ENCODE measurements at places on chromosomes 3 and 15.

GRCh38 chr3:12896063-12896985, 55.0 kb upstream of the RPL32 start:
- peak; percentile 75 for DNase-seq

GRCh38 chr3:11335056-11335608, 62.9 kb downstream of the ATG7 start:
- peak; percentile 42 for DNase-seq

- no peak for DNase-seq
Observed at GRCh38 chr3:194103505-194103904, 32.4 kb upstream of the HES1 start.

DNA sequence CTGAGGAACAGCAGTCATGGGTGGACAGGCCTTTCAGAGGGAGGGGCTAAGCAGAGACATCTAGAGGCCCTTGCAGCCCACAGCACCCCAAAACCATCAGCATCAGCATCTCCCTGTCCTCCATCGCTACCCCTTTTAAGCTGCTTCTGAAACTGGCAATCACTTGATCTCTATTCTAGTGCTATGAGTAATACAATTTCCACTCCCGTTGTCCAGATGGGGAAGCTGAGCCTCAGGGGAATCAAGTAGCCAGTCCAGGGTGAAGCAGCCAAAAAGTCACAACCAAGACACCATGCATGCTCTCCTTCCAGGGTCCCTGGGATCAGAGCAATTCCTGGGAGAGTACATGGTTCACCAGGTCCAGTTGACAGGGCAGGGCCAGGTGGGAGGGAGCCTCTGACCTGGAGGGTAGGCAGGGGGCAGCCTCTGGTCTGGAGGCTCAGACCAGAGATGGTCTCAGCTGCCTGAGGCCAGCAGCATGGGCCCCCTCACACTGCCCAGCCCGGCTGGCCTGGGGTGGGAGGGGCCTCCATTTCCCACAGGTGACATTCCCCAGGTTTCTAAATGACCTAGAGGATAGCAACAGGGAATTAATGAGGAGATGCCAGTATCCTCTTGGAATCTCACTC, 30.0 kb downstream of the KLHL25 start:
- peak; percentile 51 for DNase-seq

DNA sequence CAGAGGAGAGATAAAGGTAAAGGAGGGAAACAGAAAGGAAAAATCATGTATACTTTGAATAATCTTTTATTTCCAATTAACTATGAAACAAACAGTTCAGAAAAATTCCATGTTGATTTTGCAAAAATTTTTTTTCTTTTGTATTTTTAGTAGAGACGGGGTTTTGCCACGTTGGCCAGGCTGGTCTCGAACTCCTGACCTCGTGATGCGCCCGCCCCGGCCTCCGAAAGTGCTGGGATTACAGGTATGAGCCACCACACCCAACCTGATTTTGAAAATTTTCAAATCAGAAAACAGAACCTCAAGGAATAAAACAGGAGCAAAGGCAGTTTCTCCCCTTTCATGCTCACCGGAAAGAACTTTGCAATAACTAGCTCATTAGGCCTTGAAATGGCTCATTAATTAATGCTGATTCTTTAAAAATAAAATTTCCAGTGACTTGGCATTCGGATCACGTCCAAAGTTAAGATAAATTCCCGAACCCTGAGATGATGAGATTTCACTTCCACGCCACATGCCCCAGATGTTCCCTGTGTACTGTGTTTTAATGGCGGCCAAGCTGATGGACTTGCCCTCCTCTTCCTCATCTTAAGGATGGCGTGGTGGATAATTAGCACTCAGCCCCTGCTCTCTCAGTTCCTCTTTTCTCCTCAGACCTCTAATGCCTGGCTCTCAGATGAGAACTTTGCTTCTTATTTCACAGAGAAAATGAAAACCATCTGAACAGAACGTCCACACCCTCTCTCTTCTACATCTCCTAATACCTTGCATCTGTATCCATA, 10.8 kb downstream of the BCL2L10 start:
- no peak for DNase-seq

DNA sequence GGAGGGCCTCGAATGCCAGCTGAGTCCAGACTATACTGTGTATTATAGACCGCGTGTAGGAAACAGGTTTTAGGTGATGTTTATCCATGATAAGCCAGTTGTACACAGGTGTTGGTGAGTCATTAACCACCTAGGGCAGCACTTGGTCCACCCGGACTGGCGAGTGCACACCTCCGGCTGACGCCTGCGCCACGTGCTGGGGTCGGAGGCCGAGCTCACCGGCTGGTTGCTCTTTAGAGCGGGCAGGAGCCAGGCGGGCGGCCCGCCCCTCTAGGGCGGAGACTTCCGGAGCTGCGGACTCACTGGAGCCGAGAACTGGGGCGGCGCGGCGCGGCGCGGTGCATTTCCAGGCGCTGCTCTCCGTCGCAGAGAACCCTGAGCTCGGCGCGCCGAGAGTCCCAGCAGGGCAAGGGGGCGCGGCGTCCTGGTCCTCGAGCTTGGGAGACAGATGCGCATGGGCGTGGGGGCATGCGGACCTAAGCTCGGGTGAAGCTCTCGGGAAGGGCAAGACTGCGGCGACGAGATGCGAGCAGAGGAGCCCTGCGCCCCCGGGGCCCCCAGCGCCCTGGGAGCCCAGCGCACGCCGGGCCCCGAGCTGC, at the start of gene ESYT3:
Gene ESYT3 (plus strand): TSS at position 341 of the 599 bp plus-strand sequence. CDS start 183 bp downstream, at position 524.
- peak; percentile 93 for DNase-seq

DNA sequence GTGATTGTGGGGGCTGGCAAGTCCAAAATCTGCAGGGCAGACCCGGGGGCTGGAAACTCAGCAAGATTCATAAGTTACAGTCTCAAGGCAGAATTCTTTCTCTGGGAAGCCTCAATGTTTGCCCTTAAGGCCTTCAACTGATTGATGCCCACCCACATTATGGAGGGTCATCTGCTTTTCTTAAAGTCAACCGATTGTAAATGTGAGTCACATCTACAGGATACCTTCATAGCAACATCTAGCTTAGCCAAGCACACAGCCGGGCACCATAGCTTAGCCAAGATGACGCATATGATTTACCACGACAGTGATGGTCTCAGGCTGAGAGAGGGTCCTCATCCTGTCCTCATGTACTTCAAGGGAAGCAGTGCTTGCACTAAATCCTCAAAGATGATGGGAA, 43.5 kb downstream of the IDH2 start:
- DNase-seq = no peak

- no peak for DNase-seq
Observed at GRCh38 chr3:58055314-58055713, 47.1 kb downstream of the FLNB start.

GRCh38 chr15:28979208-28979841, 93.6 kb downstream of the APBA2 start:
- DNase-seq = no peak

GRCh38 chr3:143121241-143122088, 1.9 kb downstream of the CHST2 start:
- DNase-seq = peak; percentile 76

DNA sequence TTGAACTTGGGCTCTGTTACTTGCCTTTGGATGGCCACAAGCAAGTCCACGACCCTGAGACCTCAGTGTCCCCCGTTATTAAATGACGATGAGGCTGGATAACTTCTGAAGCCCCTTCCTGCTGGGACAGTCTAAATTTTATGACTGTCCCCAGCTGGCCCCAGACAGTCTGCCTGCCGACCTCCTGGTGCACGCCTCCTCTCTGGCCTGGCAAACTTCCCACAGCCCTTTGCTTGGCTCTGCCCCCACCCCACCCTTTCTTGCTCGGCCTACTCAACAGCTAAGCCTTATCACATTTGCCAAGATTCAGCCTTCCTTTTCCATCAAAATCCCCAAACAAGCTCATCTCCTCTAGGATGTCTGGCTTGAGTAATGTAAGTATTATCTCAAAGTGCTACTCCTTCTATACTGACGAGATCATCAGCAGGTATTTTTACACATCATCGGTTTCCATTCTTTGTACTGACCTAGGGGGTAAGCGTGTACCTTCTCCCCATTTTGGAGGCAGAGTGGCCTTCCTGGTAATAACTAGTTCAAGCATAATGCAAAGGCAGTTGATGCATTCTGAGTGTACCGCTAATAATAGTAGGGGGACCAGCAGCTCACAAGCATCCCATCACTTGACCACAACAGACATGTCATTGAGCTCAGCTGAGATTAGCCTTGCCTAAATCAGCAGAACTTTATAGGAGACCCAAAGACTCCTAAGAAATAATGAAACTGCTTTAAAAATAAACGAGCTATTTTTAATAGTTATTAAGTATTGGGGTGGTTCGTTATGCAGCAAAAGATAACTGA, 120.8 kb upstream of the HACD2 start:
- DNase-seq = no peak

GRCh38 chr3:71491154-71491752, 92.3 kb downstream of the FOXP1 start:
- DNase-seq = no peak
